Right ventricle myocardium superior (tissue), 1 donor: ENCODE measurements at places on chromosomes 5 and 9. TPM values are rescaled to one million over a fixed set of nuclear protein-coding genes. Genes with fewer than 3 reads are reported as not detected.

Gene SLC45A2
- total RNA-seq, result not detected

Gene PHYHD1
- total RNA-seq, result 28.7 TPM

Gene RHOBTB3
- total RNA-seq, result 81.1 TPM

Gene MYOT
- total RNA-seq, result 11.7 TPM

Gene FGF10
- total RNA-seq, result 1.6 TPM

- DNase-seq, result no peak
These were observed 563.9 kb upstream of the TLE4 start for GRCh38 chr9:79007701-79008483.

DNA sequence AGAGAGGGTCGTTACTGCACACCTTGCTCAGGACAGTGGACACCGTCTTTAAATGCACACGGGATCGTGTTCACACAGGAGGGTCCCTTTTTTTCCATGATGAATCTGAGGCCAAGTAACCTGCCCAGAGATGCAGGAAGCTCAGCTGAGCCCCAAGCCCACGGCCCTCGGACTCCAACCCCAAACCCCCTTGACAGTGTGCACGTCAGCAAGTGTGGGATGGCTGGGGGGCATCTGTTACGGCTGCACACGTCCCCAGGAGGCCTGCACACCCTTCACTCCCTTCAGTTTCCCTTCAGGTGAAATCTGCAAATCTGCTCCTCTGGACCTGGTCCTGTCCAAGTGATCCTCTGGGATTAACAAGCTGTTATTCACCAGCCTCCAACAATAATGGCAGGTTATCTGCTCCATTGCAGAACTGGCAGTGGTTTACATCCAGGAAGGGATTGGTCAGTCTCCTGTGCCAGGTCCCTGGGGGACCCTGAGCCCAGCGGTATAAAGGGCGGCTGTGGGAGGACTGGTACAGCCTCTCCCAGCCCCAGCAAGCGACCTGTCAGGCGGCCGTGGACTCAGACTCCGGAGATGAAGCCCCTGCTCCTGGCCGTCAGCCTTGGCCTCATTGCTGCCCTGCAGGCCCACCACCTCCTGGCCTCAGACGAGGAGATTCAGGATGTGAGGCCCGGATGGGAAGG is at the start of gene LCN1:
Gene LCN1 (plus strand): TSS at position 525 of the 692 bp plus-strand sequence. CDS start 58 bp downstream, at position 583.
- no peak for DNase-seq

DNA sequence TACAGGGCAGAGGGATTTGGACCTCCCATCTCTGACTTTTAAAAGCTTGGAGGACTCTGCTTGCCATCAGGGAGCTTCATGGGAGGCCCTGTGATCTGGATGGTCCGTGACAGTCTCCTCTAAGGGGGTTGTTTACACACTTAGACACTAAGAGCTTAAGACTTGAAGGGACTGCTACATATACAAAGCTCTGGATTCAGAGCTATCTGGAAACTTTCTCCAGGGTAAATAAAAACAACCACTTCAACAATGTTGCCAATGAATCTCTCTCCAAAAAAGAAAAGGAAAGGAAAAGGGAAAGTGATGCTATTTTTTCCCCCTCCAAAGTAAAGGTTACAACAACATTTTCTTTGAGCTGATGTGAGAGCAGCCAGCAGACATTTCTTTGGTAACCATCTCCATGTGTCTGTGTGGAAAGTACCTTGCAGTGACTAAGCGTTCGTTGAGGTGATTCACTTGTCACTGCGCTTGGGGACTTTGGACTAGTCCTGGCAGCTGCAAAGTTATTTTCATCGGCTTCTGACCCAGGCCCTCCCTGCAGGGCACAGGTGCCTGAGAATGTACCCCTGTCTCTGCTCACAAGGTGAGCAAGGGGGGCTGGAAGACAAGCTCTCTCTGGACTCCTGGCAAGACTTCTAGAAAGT is 262.1 kb upstream of the KLF4 start:
- DNase-seq, result no peak

DNA sequence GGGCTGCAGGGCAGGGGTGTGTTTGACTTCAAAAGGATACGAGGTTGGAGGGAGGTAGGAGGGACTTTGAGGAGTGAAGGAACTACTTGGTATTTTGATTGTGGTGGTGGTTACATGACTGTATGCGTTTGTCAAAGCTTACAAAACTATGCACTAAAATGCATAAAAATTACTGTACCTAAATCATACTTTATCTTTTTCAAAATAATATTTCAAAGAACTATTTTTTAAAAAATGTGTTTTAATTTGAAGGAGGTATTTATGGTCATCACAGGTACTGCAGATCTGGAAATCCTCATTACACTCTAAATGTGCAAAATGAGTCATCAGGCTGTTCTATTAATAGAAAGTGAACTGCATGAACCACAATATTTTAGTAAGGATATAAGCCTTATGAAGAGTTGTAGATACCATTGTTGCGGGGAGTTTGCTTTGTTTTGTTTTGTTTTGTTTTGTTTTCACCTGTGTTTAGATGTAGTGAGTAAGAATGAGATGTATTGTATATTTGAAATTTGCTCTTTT is 116.9 kb downstream of the ARRDC3 start:
- no peak for DNase-seq

- no peak for DNase-seq
These were observed 885.2 kb upstream of the ARRDC3 start for GRCh38 chr5:92268343-92268742.

DNA sequence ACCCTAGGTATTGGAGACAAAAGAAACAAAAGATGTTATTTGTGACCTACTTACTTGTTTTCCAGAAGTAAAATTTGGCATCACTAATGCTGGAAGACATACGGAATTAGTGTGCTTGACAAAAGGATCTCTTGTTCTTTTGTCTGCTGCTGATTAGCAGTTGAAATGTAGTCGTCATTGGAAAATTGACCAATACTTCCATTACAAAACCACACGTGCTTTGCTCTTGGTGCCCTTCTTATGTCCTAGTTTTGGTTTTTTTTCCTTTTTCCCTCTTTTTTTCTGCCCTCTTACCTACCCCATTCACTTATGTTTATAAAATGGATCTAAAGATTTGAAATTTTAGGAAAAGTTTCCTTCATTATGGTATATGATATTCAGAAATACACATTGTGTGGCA is 197.4 kb downstream of the FER start:
- no peak for DNase-seq

- DNase-seq, result no peak
These were observed 360.3 kb downstream of the LRRC70 start for GRCh38 chr5:62938927-62939326.
